Stimulated activated CD8-positive, alpha-beta memory T cell treated with anti-CD3 and anti-CD28 coated beads, Interleukin-7, amount 100 ng/mL, for 48 hours (primary cell): ENCODE measurements at places on chromosomes 4 and X.
A peak's percentile ranks its signal among the peaks of the same experiment; 100 is the strongest.

- no peak for DNase-seq
Measured at GRCh38 chr4:183098019-183098722, 886 bp upstream of the WWC2 start.

GRCh38 chr4:17788956-17789355, 7.5 kb upstream of the FAM184B start:
- DNase-seq = no peak

- DNase-seq = no peak
Measured at GRCh38 chr4:88828842-88829571, 131.4 kb upstream of the NAP1L5 start.

GRCh38 chrX:111560801-111561200, 49.4 kb downstream of the SERTM2 start:
- no peak for DNase-seq

DNA sequence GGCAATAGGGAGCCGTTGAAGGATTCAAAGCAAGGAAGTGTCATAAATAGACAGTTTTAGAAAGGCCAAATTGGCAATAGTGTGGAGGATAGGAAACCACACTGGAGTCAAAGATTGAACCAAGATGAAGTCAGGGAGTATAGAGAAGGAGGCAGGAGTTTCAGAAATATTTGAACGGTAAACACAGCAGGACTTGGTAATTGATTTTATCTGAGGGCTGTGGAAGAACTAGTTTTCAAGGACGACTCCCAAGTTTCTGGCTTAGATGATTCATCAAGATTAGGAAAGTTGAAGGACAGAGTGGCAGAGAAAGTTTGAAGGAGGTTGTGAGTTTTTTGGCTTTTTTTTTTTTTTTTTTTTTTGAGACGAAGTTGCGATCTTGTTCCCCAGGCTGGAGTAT, 11.5 kb upstream of the TMEM31 start:
- DNase-seq = no peak

DNA sequence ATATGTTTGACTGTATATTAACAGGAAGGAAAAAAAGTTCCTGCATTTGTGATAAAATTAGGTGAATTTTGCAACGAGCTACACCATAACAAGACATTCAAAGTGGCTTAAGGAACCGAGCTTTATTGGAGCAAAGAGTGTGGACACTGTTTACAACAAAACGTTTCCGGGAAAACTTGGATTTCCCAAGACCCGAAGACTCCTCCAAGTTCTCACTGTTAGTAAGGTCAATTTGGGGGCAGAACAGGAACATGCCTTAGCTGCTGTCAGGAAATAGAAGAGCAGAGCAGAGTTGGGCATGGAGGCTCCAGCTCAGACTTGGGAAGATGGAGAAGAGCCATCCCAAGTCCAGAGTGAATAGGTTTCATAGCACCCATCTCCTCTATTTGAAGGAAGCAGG, 16.5 kb downstream of the ADH6 start:
- no peak for DNase-seq

DNA sequence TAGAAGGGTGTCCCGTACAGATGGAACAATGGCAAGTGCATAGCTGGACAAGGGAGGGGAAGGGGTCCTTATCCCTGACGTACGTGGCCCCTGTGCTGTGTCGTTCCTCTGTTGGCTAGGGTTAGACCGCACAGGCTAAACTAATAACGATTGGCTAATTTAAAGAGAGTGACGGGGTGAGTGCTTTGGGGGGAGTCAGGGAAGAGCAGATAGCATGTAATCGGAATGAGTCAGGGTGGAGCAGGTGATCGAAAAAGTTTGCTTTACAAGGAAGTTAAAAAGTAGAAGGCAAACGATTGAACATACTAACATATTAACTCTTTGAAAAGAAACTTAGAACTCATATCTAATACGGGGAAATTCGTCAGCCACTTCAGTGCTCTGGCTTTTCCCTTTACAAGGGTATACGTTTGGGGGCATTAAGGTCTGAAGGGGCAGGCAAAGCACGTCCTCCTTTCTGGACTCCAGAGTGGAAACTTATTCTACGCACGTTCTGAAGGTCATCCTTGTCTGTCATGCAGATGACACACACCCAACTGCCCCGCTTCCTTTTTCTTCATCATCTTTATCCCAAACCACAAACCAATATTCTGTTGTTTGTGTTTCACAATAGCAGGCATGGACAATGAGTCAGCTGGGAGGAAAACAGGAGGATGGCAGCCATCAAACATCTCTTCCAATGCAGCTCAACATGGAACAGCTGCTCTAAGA, 10.2 kb upstream of the CRLF2 start:
- no peak for DNase-seq

- DNase-seq = peak; percentile 33
Measured at GRCh38 chr4:184168406-184169019, 49.2 kb downstream of the ENPP6 start.

DNA sequence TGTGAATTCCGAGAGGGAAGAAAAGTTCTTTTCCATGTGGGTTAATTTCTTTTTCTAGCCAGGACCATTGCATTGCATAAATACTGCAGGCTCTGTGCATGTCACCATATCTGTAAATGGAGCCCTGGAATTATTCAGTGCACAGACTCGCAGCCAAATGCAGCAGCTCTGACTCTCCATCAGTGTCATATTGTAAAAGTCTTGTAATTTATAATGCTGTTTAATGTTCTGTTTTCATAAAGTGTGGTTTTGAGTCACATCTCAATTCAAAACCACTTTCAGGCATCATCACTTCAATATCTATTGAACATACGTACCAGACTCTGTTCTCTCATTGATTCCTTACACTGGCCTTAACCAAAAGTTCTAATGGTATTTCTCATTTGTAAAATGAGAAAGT, 193.9 kb upstream of the RPL34 start:
- no peak for DNase-seq

GRCh38 chrX:68018248-68019203, 414.8 kb downstream of the OPHN1 start:
- no peak for DNase-seq

GRCh38 chr4:118867311-118868067, 21.2 kb upstream of the SYNPO2 start:
- no peak for DNase-seq

DNA sequence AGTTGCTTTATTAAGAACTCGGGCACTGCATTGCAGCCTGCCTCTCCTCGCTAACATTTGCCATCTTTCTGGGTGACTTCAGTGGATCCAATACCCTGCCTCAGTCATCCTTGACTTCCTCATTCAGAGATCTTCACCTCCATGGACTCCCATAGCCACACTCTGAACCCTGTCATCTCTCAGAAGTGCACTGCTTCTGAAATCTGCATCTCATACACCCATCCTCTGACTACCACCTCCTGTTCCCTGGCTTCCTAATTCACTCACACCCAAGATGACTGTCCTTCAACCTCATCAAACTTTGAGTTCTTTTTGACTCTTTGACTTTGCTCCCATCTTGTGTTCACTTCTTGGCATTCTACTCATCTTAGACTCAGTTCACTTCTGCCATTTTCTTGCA, 25.3 kb upstream of the CYBB start:
- DNase-seq = no peak

DNA sequence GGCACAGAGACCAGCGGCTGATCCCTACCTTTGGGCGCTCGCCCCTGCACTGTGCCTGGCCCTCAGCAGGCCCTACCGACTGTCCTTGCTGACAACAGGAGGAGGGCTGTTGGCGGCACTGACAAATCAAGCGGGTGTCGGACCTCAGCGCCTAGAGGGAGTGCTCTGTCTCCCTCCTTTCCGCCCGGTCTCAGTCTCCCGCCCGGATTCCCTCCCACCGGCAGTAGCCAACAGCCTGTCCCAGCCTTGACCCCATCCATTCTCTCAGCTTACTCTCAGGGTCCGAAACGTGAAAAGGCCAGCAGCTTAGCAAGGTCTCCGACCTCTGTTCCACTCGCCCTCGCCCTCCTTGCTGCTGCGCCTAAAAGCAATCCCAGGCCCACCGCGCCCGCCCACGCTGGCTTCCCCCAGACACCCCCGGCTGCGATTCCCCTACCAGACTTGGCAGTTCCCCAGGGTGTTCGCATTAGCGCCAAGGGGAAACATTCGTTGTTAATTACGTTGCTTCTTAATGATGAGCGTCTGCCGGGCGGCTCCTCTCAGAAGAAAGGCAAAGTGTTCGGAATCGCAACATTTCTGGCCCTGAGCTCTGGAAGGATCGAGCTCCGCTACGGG, 96.2 kb downstream of the SOWAHB start:
- DNase-seq = no peak

GRCh38 chr4:71978210-71978835, 53.5 kb upstream of the NPFFR2 start:
- DNase-seq = no peak

DNA sequence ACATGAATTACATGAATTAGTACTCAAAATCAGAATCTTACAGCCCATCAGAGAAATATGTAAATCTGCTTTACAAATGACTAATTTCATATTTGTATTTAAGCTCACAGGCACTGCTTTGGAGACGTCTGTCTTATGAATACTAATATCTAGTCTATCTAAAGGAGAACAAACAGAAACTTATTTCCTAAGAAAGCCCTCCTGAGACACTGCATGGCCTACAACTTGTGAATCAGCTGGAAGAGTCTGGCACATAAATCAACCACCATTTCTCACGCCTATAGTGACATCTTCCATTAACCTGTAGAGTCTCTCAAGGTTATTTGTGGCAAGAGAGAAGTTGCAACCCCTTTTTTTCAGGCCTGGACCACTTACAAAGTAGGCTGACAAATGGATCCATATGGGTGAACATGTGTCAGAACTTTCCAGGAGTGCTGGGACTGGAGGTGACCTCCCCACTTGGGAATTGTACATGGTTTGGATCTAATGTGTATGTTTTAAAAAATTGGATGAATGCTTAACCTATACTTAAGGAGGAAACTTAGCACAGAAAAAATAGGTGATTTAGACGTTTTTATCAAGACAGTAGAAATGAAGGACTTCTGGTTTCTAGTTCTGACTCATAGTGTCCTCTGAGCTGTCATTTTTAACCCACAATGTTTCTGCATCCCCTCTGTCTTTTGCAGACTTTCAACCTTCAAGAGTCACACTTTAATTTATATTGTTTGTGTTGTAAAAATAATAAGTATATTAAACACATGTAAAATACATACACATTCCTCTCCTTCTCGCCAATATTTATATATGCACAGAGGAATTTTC, 83.2 kb upstream of the ARHGAP24 start:
- no peak for DNase-seq

- DNase-seq = no peak
Measured at GRCh38 chr4:156294577-156294976, 340.9 kb upstream of the CTSO start.

- no peak for DNase-seq
Measured at GRCh38 chr4:107312366-107312765, 276.3 kb upstream of the DKK2 start.

- no peak for DNase-seq
Measured at GRCh38 chr4:156476359-156476758, 495.2 kb downstream of the PDGFC start.

GRCh38 chrX:143486105-143486504, 31.2 kb downstream of the SPANXN3 start:
- no peak for DNase-seq

DNA sequence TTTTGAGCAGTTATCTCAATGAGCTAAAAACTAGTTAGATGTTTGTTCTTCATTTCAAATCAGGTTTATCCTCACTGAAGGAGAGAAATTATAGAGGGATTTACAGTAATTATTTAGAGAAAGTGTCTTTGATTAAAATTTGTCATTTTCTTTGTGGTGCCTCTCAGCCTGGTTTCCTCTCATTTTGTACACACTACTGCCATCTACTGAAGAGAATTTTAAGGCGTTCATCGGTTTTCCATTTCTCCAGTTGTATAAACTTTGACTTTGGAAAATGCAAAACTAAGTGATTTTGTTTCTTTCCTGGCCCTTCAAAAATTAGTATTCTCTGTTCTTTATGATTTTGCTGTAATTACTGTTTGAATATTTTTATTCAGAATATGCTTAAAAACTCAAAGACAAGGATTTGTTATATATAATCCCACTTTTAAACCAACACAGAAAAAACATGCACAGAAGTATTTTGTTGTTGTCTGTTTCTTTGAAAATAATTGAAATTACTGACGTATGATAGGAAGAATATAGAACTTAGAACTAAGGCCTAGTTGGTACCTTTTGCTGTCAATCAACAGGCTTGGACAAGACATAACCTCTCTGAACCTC, 34.4 kb upstream of the ANXA3 start:
- no peak for DNase-seq

DNA sequence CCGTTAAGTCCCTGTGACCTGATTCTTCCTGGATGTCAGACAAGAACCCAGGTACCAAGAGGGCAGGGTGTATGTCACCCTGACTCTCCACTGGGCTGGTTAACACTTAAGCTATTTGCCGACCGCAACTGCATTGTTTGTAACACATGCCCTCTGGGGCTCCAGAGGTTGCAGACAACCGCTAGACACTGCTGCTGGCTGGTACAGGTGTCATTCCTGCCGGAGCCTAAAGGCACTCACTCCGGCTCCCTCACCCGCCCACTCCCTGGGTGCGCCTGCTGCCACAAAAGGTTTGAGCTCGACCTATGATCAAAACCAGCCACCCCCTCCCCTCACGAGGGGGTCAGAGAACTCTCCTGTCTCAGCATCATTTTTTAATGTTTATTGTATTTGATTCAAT, 208.2 kb downstream of the FAT4 start:
- no peak for DNase-seq

DNA sequence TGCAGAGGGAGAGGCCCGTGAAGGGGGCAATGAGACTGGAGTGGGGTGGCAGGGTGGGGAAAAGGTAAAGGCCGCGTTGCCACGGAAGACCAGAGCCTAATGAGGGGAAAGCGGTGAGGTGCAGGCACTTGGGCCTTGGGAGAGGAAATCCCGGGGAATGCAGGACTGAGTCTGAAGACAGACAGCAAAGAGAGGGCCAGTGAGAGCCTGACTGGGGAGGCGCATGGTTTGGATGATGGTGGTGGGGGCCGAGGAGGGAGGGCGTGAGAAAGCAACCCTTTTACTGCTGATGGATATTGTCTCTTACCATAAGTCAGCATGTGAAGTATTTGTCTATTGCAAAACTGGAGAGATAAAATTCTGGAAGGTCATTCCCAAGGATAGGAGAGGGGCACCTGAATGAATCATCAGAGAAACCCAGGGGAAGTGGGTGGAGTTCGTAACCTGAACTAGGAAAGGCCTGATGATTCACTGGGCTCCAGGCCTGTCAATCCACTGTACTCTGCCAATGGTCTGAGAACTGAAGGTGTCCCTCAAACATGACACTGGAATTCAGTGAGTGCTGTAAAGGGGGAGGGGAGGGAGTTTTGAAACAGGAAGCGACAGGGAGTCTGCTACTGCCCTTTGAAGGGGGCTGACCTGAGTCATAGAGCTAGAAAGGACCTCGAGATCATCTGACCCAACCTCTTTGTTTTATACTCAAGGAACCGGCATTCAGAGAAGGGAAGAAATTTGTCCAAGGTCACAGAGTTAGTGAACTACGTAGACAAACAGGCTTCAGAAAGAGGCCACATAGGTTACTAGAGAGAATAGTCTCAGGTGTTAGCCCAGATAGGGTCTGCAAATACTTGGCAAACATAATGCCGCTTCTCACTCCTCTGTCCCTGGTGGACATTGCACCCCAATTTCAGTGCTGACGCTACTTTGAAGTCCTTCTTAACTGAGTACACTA, 52.2 kb downstream of the NALF2 start:
- DNase-seq = no peak

GRCh38 chrX:41720125-41720779, 3.7 kb upstream of the GPR82 start:
- DNase-seq = peak; percentile 58
